ENCODE measurements at places on chromosomes 1 and 21.

- DNase-seq: no peak
These were observed 351.9 kb upstream of the SGIP1 start for GRCh38 chr1:66182026-66182425.

DNA sequence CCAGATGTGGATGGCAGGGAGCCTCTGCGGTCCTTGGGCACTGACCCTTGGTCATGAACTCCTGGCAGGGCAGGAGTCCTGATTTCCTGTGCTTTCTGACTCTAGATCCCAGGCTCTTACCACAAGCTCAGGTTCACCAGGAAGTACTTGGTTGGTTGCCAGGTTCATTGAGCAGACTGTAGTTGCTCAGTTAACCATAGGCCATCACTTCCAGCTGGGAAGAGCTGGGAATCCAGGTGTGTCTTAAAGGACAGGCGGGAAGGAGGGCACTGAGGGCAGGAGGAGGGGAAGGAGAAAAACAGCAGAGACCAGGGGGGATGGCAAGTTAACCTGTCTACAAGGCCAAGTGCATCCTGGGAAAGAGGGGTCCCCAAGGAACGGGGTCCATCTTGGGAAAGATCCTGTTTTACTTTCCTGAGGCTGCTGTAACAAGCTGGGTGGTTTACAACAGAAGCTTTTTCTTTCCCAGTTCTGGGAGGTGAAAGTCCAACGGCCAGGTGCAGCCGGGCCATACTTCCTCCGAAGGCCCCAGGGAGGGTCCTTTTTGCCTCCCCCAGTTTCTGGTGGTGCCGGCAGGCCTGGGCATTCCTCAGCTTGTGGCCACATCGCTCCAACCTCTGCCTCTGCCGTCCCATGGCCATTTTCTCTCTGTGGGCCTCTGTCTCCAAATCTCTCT, 11.6 kb downstream of the KCNAB2 start:
- DNase-seq: no peak

DNA sequence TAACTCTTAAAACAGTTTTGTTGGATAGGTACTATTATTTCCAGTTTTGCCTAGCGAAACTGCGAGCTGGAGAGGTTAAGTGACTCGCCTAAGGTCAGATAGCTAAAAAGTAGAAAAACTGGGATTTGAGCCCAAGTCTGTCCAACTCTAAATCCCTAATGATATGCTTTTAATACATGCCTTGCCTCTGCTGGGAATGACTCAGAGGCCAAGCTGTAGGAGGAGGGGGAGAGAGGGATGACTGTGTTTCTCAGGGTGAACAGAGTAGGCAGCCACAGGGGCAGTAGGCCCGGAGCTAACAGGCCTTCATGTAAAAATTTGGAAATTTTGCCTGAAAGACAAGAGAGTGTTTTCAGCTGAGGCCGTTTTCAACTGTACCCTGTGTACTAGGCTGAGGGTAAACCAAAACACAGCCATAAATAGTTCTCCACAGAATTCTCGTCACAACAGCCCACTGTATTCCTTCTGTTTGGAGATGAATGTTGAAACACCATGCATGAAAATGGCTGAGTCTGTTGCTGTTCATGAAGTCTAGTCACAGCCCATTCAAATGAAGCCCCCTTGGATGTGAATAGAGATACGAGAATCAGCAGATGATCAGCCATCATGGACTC, 107.5 kb upstream of the HOOK1 start:
- no peak for DNase-seq

DNA sequence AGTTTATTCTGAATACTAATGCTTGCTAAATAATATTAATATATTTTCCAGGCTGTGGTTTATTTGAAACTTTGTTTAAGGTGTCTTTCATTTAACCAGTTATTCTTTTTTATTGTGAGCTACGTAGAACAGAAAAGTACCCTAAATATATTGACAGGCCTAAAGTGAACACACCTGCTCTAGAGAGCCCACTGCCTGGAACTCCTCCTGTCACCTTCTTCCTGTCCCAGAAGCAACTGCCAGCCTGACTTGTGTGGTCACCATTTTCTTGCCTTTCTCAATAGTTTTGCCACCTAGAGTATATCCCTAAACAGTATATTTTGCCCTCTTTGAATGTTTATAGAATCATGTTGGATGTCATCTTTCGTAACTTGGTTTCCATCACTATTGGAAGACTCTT, 48.5 kb downstream of the SCCPDH start:
- DNase-seq: no peak

DNA sequence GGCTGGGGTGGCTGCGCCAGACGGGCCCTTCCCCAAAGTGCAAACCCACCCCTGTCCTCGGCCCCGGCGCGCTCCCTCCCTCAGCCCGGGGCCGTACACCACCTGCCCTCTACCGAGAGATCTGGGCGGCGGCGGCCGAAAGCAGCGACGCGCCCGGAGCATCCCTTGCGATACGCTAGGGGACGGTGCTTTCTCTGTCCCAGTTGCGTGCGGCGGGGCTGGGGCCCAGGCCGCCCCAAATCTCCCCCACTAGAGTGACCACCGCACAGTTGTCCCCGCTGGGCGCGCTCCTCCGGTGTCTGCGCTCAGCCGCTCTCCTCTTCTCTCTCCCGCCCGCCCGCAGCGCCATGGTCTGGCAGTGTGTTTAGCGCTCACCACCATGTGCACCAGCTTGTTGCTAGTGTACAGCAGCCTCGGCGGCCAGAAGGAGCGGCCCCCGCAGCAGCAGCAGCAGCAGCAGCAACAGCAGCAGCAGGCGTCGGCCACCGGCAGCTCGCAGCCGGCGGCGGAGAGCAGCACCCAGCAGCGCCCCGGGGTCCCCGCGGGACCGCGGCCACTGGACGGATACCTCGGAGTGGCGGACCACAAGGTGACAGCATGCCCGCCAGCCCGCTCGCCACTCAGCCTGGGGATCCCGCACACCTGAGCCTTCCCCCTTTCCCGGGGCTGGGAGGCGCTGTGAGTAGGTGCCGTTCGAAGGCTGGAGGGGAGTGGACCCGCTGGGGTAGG, 1.0 kb downstream of the ST6GALNAC5 start:
- DNase-seq: no peak

- no peak for DNase-seq
These were observed 13.0 kb downstream of the EDARADD start for GRCh38 chr1:236407059-236407458.

GRCh38 chr1:220875260-220875659, 4.0 kb upstream of the HLX start:
- DNase-seq: no peak

DNA sequence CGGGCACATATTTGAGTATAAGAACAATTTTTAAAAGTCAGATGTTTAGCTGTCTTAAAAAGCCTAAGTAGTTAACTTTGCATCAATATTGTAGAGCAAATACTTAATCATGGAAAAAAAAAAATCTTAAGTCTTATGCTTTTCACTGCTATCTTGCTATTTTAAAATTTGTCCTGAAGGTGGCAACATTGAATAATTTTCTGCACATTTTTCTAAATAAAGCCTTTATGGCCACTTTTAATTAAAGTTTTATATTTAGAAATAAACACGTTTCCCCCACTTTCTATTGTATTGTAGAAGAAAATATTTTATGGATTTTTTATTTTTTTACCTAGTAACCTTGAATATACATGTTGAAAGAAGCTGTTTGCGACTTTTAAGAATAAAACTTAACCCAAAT, 198.8 kb downstream of the AMY1C start:
- DNase-seq: no peak

- no peak for DNase-seq
These were observed 50.3 kb downstream of the PTBP2 start for GRCh38 chr1:96771847-96772246.

GRCh38 chr1:91546876-91547275, 46.2 kb downstream of the CDC7 start:
- DNase-seq: no peak

GRCh38 chr1:39105841-39106765, 80.0 kb downstream of the NDUFS5 start:
- DNase-seq: no peak

DNA sequence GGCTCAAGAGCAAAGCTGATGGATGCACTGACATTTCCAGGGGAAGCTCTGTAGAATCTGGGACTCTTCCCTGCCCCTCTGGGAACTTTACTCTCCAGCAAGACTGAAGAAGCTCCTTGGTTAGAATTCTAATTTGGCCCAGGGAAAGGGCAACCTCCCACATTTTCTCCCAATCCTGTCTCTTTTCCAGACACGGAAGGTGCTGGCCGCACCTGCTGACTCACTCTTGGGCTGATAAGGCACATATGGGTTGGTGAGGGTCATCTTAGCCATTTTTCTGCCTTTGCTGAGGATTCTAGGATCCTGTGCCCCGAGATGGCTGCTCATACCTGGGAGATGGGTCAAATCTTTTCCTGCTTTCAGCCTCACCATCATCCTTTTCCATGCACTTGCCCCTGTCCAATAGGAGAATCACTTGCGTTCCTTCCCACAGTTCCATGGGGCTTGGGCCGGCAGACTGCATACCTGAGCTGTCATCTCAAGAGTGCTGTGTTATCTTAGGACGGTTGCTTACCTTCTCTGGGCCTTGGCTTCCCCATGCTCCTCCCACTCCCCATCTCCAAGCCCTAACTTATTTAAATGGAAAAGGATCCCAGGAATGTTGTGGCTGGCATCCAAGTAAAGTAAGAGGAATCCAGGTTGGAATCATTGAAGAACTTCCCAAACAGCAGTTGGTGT, 1.3 kb downstream of the TINAGL1 start:
- no peak for DNase-seq

DNA sequence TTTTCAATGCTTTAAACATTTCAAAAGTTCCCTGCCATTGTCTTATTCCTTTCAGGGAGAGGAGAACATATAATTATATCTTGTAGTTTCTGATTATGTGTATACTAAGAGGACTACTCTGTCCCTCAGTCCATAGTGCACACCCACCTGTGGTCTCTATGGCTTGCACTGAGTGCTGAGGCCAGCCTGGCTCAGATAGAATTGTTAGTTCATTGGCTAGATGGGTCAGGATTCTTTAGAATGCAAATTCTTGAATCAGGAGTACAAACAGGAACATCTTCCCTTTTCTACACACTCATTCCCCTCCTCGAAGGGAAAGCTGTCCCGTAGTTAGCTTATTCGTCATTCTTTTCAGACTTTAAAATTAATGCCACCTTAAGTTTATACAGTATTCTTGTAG, 8.2 kb downstream of the BACH1 start:
- no peak for DNase-seq
